ENCODE measurements at places on chromosomes 7 and 10.

DNA sequence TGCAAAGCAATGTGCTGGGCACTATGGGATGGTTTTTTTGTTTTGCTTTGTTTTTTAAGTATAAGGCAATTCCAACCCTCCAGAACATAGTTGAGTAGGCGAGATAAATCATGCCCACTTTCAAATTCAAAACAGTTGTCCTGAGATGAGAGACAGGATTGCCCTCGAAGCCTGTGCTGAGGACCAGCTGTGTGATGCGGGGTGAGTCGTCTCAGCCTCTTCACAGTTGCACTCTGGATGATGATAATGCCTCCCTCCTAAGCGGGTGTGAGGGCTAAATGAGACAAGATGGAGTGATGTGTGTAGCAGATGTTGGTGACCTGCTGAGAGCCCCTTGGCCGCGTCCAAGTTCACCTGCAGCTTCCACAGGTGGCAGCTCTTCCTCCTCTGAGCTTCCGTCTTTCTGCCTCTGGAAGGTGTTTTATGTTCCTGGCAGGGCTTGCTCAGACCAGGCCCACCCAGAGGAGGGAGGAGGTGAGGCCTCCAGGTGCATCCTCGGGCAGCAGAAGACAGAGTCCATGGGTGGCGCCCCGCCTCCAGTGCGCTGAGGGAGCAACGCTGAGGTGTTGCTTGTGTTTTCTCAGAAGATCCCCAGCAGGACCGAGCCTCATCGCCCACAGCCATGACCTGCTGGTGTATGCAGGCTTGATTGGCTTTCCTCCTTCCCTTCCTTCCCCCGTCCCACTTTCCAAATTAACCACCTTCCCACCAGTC, 30.6 kb downstream of the ECHDC3 start:
- no peak for DNase-seq

DNA sequence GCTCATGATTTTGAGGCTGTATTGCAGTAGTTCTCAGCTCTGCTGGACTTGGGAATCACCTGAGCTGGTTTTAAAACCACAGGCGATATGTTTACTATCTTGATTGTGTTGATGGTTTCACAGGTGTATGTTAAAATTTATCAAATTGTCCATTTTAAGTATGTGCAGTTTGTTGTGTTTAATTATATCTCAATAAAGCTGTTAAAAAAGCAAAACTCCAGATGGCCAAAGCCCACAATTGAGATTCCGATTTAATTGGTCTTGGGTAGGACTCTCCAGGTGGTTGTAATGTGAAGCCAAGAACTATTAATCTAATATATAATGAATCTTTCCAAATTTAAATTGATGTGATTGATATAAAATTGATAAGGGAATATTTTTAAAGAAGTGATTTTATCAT, 48.6 kb downstream of the NRCAM start:
- no peak for DNase-seq

GRCh38 chr10:23433701-23434100, 5.2 kb upstream of the OTUD1 start:
- no peak for DNase-seq

DNA sequence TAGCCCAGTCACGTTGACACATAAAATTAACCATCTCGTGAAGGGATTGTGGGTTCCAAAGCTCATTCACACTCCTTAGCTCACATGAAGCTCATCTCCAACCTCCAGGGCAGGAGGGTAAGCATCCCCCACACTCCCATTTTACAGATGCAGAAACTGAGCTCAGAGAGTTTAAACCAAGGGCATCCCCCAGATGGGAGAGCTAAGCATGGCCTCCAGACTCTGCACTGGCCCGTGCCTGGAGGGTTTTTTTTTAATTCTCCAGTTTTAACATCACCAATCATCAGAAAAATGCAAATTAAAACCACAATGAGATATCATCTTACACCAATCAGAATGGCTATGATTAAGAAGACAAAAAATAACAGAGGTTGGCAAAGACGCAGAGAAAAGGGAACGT, 53.3 kb upstream of the TCF7L2 start:
- DNase-seq: no peak

GRCh38 chr10:56880606-56881005, 519.5 kb upstream of the ZWINT start:
- no peak for DNase-seq

- no peak for DNase-seq
Measured at GRCh38 chr10:43074827-43075611, 1.9 kb upstream of the RET start.

- no peak for DNase-seq
Measured at GRCh38 chr10:89750441-89750840, 49.1 kb downstream of the KIF20B start.

DNA sequence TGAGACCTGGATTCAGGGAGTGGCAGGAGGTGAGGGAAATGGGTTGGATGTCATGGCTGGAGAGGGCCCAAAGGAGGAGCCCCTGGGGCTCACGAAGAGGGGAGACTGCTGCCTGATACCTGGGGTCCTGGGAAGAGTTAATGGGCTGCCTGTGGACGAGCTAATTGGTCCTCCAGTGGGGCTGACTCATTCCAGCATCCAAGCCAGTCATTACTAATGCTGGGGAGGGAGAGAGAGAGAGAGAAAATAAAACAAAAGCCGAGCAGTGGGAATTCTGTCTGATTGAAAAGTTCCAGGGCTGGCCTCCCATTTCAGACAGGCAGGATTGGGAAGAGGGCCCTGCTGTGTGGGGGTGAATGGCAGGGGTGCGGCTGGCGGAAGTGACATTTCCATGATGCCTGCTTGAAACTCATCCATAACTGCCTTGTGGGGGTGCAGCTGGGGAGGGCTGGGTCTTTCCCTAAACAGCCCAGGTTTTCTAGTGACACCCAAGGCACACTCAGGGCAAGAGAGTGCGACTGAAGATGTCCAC, 297.8 kb downstream of the RPS24 start:
- no peak for DNase-seq

- no peak for DNase-seq
Measured at GRCh38 chr10:25481467-25481866, 306.7 kb downstream of the GPR158 start.
